Activated CD4-positive, alpha-beta T cell treated with anti-CD3 and anti-CD28 coated beads for 36 hours (primary cell): ENCODE measurements at places on chromosomes 11 and 22.

DNA sequence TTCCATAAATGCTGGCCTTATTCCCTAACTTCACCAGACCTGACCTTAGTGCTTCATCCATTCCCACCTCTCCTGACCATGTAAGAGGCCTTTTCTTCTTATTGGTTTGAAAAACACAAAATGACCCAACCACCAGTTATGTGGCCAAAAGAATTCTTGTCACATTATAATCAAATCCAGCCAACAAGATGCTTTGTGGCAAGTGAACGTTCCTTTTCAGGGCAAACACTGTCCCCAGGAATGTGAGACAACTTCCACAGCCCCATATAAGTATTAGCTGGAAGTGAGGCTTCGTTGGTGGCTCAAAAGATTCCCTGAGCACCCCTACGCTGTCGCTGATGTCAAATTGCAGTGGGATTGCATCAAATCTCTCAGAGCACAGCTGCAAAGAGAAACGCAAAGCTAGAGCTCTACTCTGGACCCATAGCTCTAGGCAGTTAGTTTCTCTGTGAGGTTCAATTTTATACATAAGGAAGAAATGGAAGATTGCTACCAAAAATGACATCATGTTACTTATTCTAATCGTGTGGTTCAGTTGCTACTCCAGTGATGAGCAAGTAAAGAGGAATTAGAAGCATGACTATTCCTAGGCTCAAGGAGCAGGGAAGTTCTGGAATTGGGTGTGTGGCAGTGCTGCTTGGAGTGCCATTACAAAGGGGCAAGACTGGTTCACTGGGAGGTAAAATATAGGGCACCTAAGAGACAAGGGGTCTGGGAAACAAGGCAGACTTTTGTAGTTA lies 26.1 kb downstream of the GLYATL1 start:
- no peak for DNase-seq

DNA sequence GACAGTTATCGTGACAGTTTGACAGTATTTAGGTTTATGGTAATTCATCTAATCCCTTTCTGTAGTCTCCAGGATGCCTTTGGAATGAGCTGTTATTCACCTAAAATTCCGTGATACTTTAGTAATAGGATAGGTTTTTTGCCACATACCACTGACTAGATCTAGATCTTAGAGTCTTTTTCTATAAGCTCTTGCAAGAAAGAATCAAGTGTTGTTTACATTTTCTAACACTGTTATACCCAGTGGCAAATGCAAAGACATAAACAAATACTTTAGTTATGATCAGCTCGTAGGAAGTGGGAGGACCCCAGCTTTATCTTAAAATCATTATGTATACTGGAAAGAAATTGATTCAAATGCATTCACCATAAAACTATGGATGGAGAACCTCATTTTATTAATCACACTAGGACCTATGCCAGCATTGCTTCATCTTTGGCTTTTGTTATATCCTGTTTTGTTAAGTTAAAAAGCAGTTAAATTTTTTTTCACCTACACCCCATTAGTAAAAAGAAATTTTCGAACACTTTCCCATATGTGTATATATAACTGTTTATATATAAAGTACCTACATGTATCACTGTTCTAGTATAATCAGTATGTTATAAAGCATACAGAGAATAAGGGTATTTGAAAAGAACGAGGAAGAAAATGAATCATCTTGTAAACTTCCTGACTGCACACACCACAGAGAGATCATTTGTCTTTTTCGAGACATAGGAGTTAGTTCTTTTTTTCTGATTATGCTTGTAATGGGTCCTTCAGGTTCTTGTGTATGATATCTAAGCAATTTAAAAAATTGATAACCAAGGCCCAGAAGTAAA lies 60.9 kb downstream of the PDHX start:
- no peak for DNase-seq

- peak; percentile 54 for DNase-seq
Measured at GRCh38 chr11:10930972-10931760, 73.3 kb upstream of the ZBED5 start.

DNA sequence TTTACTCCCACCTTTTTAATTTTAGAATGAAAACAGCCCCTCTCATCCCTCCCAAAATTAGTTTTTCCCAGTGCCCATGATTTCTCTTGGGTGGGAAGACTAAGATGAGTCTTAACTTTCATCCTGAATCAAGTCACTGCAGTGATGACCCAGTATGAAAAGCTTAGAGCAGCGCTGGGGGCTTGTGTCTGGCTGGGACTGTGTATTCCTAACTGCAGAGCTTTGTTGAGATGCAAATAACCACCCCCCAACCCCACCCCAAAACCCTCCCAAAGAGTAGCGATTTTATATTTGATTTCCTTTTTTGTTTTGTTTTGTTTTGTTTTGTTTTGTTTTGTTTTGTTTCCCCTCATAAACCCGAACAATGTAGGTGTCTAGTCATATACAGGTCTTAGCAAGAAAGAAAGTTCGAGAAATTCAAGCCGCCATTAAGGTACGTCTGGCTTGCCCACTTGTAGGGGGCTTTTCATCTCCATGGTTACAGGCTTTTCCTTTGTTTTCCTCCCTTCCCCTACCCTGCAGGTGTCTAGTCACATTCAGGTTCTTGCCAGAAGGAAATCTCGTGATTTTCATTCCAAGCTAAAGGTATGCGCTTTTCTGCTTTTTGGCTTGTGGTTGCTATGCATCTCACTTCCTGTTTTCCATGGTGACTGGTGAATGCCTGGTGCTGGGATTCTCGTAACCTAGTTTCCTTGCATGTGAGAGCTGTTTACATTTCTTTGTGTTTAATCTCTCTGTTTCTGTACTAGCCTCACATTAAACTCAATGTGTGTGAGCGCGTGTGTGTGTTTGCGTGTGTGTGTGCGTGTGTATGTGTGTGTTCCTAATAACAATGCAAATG lies 144.6 kb upstream of the RASSF10 start:
- no peak for DNase-seq

GRCh38 chr11:35307221-35307621 lies 112.1 kb downstream of the SLC1A2 start:
- no peak for DNase-seq

DNA sequence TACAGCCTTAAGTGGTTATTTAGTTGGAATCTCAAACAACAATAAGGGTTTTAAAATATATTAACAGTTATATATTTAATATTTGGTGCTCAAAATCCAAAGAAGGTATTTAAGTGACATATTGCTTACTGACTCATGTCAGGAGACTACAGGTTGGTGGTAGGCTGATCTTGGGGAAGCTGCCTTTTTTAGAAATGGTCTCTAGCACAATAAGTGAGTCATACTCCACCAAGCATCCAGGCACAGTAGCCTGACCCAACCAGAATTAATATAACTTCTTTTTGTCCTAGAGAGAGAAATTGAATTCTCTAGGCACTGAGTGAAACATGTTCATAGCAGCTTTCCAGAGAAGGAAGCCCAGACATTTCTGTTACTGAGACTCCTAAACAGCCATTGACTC lies 868.5 kb upstream of the TENM4 start:
- no peak for DNase-seq

GRCh38 chr11:46391186-46391577 lies 394 bp downstream of the CHRM4 start:
- DNase-seq, result no peak

DNA sequence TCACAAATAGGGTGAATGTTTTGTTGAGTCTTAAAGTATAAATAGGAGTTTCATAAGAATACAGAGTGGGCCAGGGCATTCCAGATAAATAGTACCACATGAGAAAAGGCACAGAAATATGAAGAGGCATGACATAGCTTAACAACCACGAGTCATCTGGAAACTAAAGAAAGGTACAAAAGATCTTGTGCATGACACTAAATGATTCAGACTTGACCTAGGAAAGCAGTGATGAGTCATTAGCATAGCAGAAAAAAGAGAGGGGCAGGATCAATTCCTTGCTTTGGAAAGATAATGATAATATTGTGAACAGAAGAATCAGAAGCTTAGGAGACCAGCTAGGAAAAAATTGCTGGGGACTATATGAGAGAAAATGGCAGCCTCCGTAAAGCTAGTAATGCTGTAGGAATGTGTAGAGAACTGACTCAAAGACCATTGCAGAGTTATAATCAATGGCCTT lies 47.6 kb upstream of the FIBIN start:
- no peak for DNase-seq

DNA sequence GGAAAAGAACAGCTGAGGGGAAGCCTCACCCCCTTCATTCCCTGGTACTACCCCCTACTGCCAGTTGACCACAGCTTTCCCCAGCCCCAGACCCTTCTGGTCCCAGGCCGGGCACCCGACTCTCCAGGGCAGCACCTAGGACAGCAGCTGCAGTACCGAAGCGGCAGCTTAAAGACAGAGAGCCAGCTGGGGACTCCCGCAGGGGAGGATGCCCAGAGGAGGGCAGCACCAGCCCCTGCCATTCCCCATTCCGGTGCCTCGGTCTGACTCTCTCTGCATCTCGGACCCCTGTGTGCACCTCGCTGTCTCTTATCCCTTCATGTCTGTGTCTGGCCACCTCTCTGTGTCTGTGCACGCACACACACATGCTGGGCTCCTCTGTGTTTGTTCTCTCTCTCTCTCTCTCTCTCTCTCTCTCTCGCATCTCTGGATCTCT lies 9.4 kb downstream of the IGSF9B start:
- peak; percentile 87 for DNase-seq
